ENCODE measurements at places on chromosomes 5 and 9. TPM values are rescaled to one million over a fixed set of nuclear protein-coding genes. Genes with fewer than 3 reads are reported as not detected.

The ACTBL2 gene
- 0.10 TPM for total RNA-seq

The MAP1B gene
- 56.0 TPM for total RNA-seq

The NR5A1 gene
- not detected for total RNA-seq

The PTGES gene
- 96.6 TPM for total RNA-seq

The PCDHGB1 gene
- 0.19 TPM for total RNA-seq

The NME5 gene
- total RNA-seq, result not detected

The SLC25A2 gene
- total RNA-seq, result 0.79 TPM

The NTRK2 gene
- total RNA-seq, result not detected

The CNTNAP3 gene
- total RNA-seq, result 11.2 TPM

The PPP2R2B gene
- not detected for total RNA-seq

The PCDHB16 gene
- 1.8 TPM for total RNA-seq

The NKD2 gene
- total RNA-seq, result 0.32 TPM

The F2RL2 gene
- 0.28 TPM for total RNA-seq

The FBP2 gene
- not detected for total RNA-seq

The FOXD4 gene
- total RNA-seq, result 2.4 TPM

The AMACR gene
- total RNA-seq, result 6.6 TPM

The KDM3B gene
- total RNA-seq, result 59.0 TPM

The PCDHGA4 gene
- total RNA-seq, result 0.26 TPM

The SEMA5A gene
- 1.2 TPM for total RNA-seq

The RNF38 gene
- 18.6 TPM for total RNA-seq

The PBX3 gene
- total RNA-seq, result 17.5 TPM

The RFESD gene
- total RNA-seq, result 5.9 TPM

The DMRT2 gene
- total RNA-seq, result not detected

The SPAAR gene
- total RNA-seq, result 0.72 TPM

The GABRA1 gene
- total RNA-seq, result not detected

The GBGT1 gene
- total RNA-seq, result not detected

The NTNG2 gene
- not detected for total RNA-seq

The SAP30L gene
- total RNA-seq, result 45.9 TPM

The SLC23A1 gene
- total RNA-seq, result not detected

The CDK9 gene
- 84.0 TPM for total RNA-seq

The PDCD1LG2 gene
- 1.8 TPM for total RNA-seq

The SGCD gene
- not detected for total RNA-seq

The NRARP gene
- 2.2 TPM for total RNA-seq

The RNF183 gene
- total RNA-seq, result not detected

The ZNF474 gene
- total RNA-seq, result 0.56 TPM

The TUSC1 gene
- total RNA-seq, result 10.3 TPM

The INVS gene
- 24.9 TPM for total RNA-seq

The PCDHGB4 gene
- total RNA-seq, result 0.79 TPM

The FOXD4L5 gene
- 0.52 TPM for total RNA-seq

The RIOK2 gene
- 50.9 TPM for total RNA-seq

The NR2F1-AS1 gene
- 3.2 TPM for total RNA-seq

The ZNF462 gene
- 45.7 TPM for total RNA-seq

The NFIB gene
- total RNA-seq, result 70.8 TPM

The CD72 gene
- total RNA-seq, result 1.8 TPM

The FOXI1 gene
- not detected for total RNA-seq

The GRM6 gene
- total RNA-seq, result not detected

The FAM81B gene
- not detected for total RNA-seq

The IL3 gene
- total RNA-seq, result not detected

The HAVCR2 gene
- total RNA-seq, result 0.17 TPM

The IL13 gene
- not detected for total RNA-seq

The TRPM6 gene
- not detected for total RNA-seq

The LCN15 gene
- total RNA-seq, result not detected

The HSPB3 gene
- not detected for total RNA-seq

The CER1 gene
- total RNA-seq, result not detected
